Thoracic aorta (tissue), 2 donors: ENCODE measurements at places on chromosomes 1 and 21.

DNA sequence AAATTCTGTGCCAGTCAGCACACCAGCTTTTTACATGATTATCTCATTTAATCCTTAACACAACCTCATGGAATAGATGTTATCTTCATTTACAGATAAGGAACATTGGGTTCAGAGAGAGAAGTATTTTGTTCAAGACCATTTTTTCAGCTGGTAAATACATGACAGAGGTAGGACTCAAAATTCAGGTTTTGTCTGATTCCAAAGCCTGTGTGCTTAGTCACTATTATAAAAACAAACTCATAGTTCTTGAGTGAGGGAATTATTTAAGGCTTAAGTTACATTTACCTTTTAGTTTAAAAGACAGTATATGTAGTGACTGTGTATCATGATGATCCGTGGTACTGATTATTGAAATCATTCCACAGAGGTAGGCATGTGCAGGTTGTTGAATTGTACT lies 125.2 kb downstream of the MAGI3 start:
- DNase-seq, result no peak
- H3K27me3 ChIP-seq, result no peaks in the 10 kb centered on the region
- no peak overlapping the region for H3K27ac ChIP-seq
- H3K36me3 ChIP-seq, result no peaks in the 10 kb centered on the region

GRCh38 chr1:37434292-37435225 lies 39.8 kb upstream of the ZC3H12A start:
- DNase-seq, result no peak
- H3K27ac ChIP-seq, result no peak overlapping the region
- no peaks in the 10 kb centered on the region for H3K36me3 ChIP-seq
- H3K4me3 ChIP-seq, result no peak overlapping the region
- H3K27me3 ChIP-seq, result no peaks in the 10 kb centered on the region

DNA sequence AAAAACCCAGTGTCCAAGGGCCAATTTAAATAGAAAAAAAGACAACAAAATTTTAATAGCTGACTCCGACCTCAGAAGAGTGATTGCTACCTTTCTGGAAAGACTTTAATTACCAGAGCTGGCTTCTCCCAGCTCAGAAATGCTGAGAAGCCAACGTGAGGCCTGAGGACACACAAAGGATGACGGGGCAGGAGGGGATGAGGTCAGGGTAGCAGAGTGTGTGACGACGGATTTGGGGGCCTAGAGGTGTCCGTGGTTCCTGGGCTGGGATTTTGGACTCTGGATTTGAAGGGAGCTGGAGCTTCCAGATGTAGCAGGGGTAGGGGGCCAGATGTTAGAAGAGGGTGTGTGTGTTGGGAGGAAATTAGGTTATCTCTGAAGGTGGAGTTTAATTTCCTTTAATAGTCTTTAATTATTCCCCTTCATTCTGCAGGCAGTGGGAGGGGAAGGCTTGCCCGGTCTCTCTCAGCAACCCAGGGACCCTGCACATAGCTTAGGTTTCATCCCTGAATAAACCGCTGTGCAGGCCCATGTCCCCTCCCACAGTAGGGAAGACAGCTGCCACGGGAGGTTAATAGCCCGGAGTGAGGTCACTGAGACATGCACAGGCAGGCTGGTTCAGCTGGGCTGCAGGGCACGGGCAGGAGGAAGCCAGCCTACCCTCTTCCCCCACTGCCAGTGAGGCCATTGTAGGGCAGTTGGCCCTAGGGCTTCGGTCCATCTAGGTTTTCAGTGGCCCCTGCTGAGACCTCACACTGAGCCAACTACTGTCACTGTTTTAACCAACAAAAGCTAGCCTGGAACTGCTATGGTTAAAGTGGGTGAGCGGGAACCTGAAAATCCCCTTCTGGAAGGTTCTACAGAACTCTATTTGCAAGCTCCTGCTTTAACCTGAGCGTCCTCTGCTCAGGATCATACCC lies 3.8 kb upstream of the PADI3 start:
- no peak overlapping the region for H3K27ac ChIP-seq
- DNase-seq, result no peak
- no peak overlapping the region for H3K4me3 ChIP-seq
- H3K36me3 ChIP-seq, result no peaks in the 10 kb centered on the region
- H3K4me1 ChIP-seq, result no peaks in the 10 kb centered on the region
- no peaks in the 10 kb centered on the region for H3K27me3 ChIP-seq

DNA sequence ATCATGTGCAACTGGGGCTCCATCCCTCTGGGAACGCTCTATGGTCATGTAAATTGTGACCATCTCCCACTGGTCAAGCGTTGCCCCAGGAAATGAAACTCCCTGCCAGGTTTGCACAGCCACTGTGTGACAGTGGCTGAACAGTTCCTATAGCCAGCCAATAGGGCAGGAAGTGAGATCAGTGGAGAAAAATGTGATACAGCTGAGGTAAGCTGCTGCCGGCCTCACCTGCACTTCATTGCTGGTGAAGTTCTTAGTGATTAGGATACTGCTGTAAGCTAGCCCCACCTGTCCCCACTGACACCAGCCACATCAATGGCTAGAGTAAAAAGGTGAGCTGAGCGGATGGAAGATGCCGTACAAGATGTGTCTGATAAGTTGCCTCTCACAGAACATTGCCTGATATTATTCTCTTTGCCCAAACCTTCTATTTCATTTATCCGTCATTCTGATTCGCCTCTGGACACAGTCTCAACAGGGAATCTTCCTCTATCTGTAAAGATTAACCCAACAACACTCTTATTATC lies 38.4 kb upstream of the CDC42BPA start:
- H3K4me3 ChIP-seq, result no peak overlapping the region
- no peaks in the 10 kb centered on the region for H3K27me3 ChIP-seq
- no peak for DNase-seq
- H3K36me3 ChIP-seq, result no peaks in the 10 kb centered on the region
- peaks cover 4% of the 10 kb centered on the region for H3K4me1 ChIP-seq

GRCh38 chr1:237890822-237891221 lies at the start of gene ZP4:
ZP4 (minus strand) TSS chr1:237890922; CDS start chr1:237890635, 287 bp downstream.
- no peak within 1 kb of the TSS for H3K4me3 ChIP-seq
- no peak for DNase-seq
- H3K27me3 ChIP-seq, result no peaks in the 10 kb centered on the region

GRCh38 chr1:32863218-32863880 lies 7.4 kb downstream of the FNDC5 start:
- H3K4me1 ChIP-seq, result peaks cover 78% of the 10 kb centered on the region
- DNase-seq, result no peak
- H3K27me3 ChIP-seq, result no peaks in the 10 kb centered on the region
- no peak overlapping the region for H3K4me3 ChIP-seq
- H3K36me3 ChIP-seq, result no peaks in the 10 kb centered on the region

GRCh38 chr1:64133036-64133435 lies 70.4 kb upstream of the UBE2U start:
- no peak overlapping the region for H3K27ac ChIP-seq
- H3K4me1 ChIP-seq, result peaks cover 7% of the 10 kb centered on the region
- no peak overlapping the region for H3K4me3 ChIP-seq
- H3K27me3 ChIP-seq, result no peaks in the 10 kb centered on the region

- H3K27me3 ChIP-seq, result no peaks in the 10 kb centered on the region
- no peak overlapping the region for H3K27ac ChIP-seq
- H3K36me3 ChIP-seq, result no peaks in the 10 kb centered on the region
These were observed 5.2 kb upstream of the HLX start for GRCh38 chr1:220873868-220874655.

DNA sequence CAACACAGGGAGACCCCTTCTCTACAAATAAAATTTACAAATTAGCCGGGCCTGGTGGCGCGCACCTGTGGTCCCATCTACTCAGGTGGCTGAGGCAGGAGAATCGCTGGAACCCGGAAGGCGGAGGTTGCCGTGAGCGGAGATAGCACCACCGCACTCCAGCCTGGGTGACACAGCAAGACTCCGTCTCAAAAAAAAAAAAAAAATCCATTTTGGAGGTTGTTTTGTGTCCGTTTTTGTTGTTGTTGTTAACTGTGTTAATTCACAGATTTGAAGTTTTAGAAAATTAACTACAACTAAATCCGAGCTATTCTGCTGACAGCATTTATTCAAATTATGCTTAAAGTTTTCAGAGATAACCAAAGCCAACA lies 618 bp downstream of the CLCC1 start:
- no peak for DNase-seq
- H3K36me3 ChIP-seq, result no peaks in the 10 kb centered on the region
- peak overlapping the region; percentile 70 for H3K4me3 ChIP-seq
- H3K27me3 ChIP-seq, result no peaks in the 10 kb centered on the region

DNA sequence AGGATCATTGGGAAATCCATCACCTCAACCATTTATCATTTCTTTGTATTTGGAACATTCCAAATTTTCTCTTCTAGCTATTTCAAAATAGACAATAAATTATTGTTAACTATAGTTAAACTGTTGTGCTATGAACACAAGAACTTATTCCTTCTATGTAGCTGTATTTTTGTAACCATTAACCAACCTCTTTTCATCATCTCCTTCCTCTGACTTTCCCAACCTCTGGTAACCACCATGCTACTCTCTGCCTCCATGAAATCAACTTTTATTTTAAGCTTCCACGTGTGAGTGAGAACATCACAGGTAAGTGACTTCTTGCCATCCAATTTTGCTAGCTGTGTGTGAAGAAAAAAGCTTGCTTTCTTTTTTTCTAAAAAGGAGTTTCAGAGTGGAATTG lies 418 bp downstream of the IFI44L start:
- H3K4me3 ChIP-seq, result peak overlapping the region; percentile 67
- H3K27me3 ChIP-seq, result no peaks in the 10 kb centered on the region

DNA sequence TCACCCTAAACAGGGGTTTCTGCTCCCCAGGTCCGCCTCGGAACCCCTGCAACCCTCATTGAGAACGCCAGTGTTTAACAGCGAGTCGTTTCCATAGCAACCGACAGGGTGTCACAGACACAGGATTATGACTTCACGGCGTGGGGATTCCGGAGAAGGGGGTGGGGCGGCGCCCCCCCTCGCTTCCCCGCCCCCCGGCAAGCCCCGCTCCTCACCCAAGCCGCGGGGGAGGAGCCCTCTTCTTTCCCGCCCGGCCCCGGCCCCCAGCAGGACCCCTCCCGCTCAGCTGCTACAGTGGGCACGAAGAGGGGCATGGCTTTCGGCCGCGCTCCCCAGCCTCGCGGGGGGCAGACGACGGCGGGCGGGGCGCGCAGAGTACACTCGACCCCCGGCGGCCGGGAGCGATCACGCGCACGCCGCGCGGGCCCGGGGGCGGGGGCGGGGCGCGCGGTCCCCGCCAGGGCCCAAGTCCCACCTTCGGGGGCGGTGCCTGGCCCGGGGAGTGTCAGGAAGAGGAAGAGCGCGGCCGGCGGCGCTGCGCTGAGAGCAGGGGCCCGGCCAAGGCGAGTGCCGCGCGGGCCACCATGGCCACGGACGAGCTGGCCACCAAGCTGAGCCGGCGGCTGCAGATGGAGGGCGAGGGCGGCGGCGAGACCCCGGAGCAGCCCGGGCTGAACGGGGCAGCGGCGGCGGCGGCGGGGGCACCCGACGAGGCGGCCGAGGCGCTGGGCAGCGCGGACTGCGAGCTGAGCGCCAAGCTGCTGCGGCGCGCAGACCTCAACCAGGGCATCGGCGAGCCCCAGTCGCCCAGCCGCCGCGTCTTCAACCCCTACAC lies at the start of gene EFHD2:
Gene EFHD2, plus strand, starts transcription at position 501 of the 835 bp plus-strand sequence. Its CDS starts 84 bp downstream, at position 585.
- peaks cover 14% of the 10 kb centered on the region for H3K4me1 ChIP-seq
- H3K27me3 ChIP-seq, result no peaks in the 10 kb centered on the region
- DNase-seq, result peak; percentile 64
- H3K27ac ChIP-seq, result peak within 1 kb of the TSS; percentile 33
- no peaks in the 10 kb centered on the region for H3K36me3 ChIP-seq

- H3K27me3 ChIP-seq, result no peaks in the 10 kb centered on the region
- DNase-seq, result no peak
- no peak overlapping the region for H3K27ac ChIP-seq
- H3K4me1 ChIP-seq, result no peaks in the 10 kb centered on the region
These were observed 556.1 kb downstream of the BRINP3 start for GRCh38 chr1:189921613-189922012.

- H3K4me1 ChIP-seq, result no peaks in the 10 kb centered on the region
- DNase-seq, result no peak
- H3K36me3 ChIP-seq, result no peaks in the 10 kb centered on the region
- H3K27ac ChIP-seq, result no peak overlapping the region
These were observed 37.2 kb upstream of the PADI1 start for GRCh38 chr1:17167786-17168090.

DNA sequence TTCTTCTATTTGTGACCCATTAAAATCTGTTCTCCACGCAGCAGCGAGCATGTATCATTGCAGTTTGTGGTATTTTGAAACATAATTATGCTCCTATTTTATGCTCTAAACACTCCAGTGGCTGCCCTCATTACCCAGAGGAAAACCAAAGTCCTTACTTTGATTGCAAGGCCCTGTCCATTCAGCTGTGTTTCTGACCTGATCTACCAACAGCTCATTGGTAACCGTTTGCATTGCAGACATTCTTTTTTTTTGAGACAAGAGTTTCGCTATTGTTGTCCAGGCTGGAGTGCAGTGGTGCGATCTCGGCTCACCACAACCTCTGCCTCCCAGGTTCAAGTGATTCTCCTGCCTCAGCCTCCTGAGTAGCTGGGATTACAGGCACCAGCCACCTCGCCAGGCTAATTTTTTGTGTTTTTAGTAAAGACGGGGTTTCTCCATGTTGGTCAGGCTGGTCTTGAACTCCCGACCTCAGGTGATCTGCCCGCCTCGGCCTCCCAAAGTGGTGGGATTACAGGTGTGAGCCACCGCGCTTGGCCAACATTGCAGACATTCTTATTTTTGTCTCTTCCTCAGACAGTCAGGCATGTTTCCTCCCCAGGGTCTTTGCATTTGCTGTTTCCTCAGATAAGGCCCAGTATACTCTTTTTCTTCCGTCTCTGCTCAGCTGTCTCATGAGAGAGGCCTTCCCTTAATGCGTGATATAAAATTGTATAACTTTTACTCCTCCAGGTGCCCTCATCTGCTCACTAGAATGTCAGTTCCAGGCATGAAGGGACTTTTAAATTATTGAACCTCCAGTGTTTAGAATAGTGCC lies 32.5 kb downstream of the THRAP3 start:
- H3K27me3 ChIP-seq, result no peaks in the 10 kb centered on the region
- DNase-seq, result no peak
- no peak overlapping the region for H3K27ac ChIP-seq
- H3K4me3 ChIP-seq, result no peak overlapping the region

- no peak overlapping the region for H3K4me3 ChIP-seq
- no peaks in the 10 kb centered on the region for H3K27me3 ChIP-seq
- no peak overlapping the region for H3K27ac ChIP-seq
- peaks cover 3% of the 10 kb centered on the region for H3K4me1 ChIP-seq
- H3K36me3 ChIP-seq, result peaks cover 10% of the 10 kb centered on the region
These were observed 88.7 kb downstream of the IARS2 start for GRCh38 chr1:220182656-220183055.

GRCh38 chr1:174726167-174726879 lies 273.4 kb upstream of the CACYBP start:
- H3K27ac ChIP-seq, result no peak overlapping the region
- H3K27me3 ChIP-seq, result no peaks in the 10 kb centered on the region
- H3K36me3 ChIP-seq, result no peaks in the 10 kb centered on the region
- DNase-seq, result no peak

DNA sequence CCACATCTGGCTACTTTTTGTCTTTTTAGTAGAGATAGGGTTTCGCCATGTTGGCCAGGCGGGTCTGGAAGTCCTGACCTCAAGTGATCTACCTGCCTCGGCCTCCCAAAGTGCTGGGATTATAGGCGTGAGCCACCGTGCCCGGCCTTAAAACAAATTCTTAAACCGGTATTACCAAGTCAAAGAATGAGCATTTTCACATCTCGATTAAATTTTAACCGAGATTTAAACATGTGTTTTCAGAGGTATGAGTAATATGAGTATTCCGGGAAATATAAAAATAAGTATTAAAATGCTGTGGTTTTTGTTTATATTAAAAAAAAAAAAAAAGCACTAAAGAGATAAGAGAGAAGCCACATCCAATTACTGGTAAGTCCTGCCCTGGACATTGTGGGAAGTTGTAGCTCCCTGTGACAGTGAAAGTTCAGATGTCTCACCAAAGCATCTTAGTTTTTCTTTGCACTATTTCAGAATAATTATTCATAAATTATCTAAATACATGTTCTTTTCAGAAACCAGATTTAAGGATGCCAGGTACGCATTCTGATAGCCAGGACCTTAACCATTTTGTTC lies 24.9 kb downstream of the ZNF281 start:
- peaks cover under 1% of the 10 kb centered on the region for H3K4me1 ChIP-seq
- H3K27ac ChIP-seq, result no peak overlapping the region
- H3K4me3 ChIP-seq, result no peak overlapping the region
- no peak for DNase-seq
